Cerebellar nuclear complex (tissue), 1 donor: ENCODE measurements at places on chromosomes 5 and 9.

- no peak for DNase-seq
Measured at GRCh38 chr5:43643327-43643726, 40.3 kb downstream of the NNT start.

GRCh38 chr5:67202828-67203227 is 6.2 kb upstream of the CD180 start:
- DNase-seq: no peak

DNA sequence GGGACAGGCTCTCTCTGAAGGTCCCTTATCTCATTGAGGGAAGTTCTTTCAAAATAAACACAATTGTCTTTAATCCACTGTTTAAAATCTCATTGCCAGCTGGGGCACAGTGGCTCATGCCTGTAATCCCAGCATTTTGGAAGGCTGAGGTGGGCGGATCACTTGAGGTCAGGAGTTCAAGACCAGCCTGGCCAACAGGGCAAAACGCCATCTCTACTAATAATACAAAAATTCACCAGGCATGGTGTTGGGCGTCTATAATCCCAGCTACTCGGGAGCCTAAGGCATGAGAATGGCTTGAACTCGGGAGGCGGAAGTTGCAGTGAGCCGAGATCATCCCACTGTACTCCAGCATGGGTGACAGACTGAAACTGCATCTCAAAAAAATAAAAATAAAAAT is 8.3 kb upstream of the NDFIP1 start:
- DNase-seq: no peak

GRCh38 chr9:37944266-37944650 is 40.3 kb upstream of the SLC25A51 start:
- no peak for DNase-seq

- no peak for DNase-seq
Measured at GRCh38 chr5:180235077-180235476, 26.1 kb upstream of the RASGEF1C start.

GRCh38 chr9:31089549-31090221 is 1294.8 kb upstream of the ACO1 start:
- DNase-seq: no peak

- no peak for DNase-seq
Measured at GRCh38 chr9:655875-656274, 185.6 kb upstream of the DMRT1 start.

- DNase-seq: no peak
Measured at GRCh38 chr5:54090495-54091120, 219.8 kb downstream of the ARL15 start.

GRCh38 chr9:13651969-13652663 is 372.6 kb upstream of the MPDZ start:
- DNase-seq: no peak

DNA sequence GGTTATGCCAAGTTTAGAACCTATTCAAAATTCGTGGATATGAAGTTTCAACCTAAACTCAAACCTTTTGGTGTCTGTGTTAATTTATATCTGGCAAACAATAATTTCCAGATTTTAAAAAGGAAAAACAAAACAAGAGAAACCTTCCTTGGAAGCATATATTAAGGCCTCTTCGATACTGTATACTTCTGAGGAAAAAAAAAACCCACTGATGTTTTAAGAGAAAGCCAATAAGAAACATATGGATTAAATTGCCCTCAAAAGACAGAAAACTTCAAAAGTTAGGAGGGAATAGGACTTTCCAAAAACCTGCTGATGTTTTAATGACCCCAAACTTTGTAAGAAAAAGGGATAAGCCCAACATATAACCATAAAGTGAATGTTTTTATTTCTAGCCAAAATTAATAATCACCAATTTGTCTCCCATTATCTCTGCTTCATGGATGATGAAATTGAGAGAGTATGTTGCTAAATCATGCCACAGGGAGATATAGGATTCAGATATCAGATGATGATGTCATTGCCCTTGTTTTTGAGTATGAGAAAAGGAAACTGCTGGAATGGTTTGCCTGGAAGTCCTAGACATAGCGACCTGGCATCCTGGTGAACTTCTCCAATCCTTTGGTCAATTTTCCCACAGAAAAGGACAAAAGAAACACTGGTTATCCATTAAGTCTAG is 423.9 kb downstream of the DMRT2 start:
- no peak for DNase-seq

GRCh38 chr5:161382685-161383084 is 163.8 kb downstream of the GABRB2 start:
- DNase-seq: peak; percentile 86

GRCh38 chr5:72400950-72401349 is 80.8 kb downstream of the PTCD2 start:
- DNase-seq: no peak

- no peak for DNase-seq
Measured at GRCh38 chr5:64292611-64293215, 127.1 kb downstream of the RNF180 start.

- DNase-seq: no peak
Measured at GRCh38 chr5:147310059-147310704, 75.4 kb downstream of the STK32A start.

GRCh38 chr9:84189904-84190303 is 150.7 kb downstream of the SLC28A3 start:
- DNase-seq: no peak

- no peak for DNase-seq
Measured at GRCh38 chr5:8576178-8576577, 707.2 kb downstream of the MTRR start.

GRCh38 chr9:126708178-126708577 is 94.5 kb downstream of the LMX1B start:
- DNase-seq: no peak

GRCh38 chr5:16000056-16000455 is 179.5 kb downstream of the MARCHF11 start:
- DNase-seq: no peak

DNA sequence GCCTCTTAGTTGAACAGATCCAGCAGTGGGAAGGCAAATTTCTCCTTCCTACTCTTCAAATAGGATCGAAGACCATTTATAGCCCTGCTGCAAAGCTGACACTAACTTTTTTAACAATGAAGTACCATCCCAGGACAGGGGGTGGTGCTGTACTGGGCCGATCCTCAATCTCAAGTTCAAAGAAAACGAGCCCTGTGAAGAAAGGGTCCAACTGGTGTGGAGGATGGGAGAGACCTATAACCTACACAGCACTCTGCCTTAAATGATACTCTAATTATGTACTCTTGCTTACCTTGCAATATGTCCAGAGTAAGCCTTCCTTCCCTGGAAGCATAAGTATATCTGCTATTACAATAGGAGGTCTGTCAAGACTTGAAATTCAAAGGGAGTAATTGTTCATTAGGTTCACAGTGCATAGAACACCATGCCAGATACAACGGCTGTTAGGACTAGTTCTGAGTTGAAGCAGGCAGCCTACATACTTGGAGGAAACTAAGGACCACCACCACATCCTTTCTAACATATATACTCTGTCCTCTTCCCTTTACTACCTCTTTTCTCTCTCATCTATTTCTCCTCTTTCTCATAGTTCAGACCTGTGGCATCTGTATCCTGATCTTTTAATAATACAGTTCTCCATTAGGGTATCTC is 6.2 kb downstream of the ETF1 start:
- no peak for DNase-seq

DNA sequence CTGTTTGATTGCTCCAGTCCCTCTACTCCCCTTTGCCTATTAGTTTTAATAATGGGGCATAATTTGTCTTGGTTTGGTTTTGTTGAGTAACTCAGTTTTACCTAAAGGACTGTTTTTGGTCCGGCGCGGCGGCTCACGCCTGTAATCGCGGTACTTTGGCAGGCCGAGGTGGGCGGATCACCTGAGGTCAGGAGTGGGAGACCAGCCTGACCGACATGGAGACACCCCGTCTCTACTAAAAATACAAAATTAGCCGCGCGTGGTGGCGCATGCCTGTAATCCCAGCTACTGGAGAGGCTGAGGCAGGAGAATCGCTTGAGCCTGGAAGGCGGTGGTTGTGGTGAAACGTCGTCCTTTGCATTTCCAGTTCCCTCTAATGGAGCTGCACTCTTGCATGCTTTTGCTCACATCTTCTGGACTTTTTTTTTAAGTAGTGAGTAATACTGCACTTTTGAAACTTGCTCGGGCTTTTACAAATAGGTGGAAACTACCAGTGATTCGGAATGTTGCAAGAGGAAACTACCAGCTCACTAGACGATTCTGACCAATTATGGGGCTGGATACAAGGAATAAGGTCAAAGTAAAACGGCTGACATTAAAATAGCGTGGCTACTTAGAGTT is 721 bp upstream of the MAML1 start:
- DNase-seq: no peak
